ENCODE measurements at places on chromosomes 11 and 22.

DNA sequence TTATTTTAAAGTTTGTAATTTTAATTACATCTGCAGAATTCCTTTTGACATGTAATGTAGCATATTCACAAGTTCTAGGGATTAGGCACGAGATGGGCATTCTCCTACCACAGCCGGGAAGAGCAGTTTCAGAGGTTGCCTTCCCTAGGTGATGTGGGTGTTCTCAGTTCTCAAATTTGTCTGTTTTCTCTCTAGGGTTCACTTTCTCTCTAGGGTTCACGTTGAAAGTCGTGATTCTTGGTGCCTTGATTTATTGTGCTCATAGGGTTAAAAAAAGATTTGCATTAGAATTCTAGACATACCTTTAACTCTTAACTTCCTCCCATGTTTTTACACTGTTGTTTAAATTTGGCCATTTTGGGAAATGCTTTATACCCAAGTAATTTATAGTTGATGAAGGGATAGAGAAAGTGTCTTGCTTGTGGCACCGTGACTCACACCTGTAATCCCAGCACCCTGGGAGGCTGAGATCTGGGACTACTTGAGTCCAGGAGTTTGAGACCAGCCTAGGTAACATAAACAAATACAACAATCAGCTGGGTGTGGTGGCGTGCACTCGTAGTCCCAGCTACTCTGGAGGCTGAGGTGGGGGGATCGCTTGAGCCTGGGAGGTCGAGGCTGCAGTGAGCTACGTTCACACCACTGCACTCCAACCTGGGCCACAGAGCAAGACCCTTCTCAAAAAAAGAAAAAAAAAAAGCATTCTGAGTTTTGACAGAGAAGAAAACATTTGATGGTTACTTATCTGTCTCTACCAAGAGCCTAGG is 3.6 kb downstream of the MED15 start:
- DNase-seq, result no peak

DNA sequence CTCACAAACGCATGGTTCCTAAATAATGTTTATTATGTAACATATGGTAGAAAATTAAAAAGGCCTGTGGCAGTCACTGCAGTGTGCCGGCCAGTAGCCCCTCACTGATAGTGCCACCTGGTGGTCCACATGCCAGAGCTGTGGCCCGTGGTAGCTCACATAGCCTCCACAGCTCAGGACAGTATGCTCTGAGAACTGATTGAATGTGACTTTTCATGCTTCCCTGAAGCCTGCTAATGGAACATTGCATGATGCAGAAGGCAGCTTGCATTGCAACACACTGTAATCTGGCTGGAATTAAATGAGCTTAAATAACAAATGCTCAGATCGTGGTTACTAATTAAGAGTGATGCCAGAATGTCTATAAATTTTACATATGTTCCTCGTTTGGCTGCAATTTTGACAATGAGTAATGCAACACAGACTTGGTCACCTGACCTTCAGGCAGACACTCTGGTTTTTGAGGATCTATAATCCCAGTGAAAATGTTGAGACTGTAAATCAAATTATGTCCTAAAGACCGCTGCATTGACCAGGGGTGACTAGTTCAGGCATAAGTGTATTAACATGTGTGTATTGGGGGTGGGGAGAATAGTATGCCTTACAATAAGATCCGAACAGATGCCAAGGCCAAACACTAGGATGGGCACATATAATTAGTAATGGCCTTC is 566.4 kb downstream of the METTL15 start:
- no peak for DNase-seq

GRCh38 chr11:27471589-27472397 is 797 bp downstream of the LGR4 start:
- no peak for DNase-seq

- DNase-seq, result no peak
Observed at GRCh38 chr22:37420686-37421467, 6.4 kb downstream of the ELFN2 start.

- DNase-seq, result no peak
Observed at GRCh38 chr11:117600234-117600783, 196.7 kb downstream of the DSCAML1 start.

DNA sequence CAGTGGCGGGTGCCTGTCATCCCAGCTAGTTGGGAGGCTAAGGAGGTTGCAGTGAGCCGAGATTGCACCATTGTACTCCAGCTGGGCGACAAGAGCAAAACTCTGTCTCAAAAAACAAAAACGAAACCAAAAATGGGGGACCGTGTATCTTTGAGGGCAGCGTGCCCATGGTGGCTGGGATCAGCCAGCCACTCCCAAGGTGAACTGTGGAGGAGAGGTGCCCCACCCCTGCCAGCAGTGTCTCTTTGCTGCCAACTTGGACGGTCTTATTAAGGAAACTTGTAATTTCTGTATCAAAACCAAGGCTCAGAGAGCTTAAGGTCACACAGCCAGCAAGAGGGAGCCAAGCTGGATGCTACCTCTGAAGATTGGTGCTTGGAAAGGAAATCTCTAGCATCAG is 147.7 kb downstream of the CACNA1I start:
- DNase-seq, result no peak

DNA sequence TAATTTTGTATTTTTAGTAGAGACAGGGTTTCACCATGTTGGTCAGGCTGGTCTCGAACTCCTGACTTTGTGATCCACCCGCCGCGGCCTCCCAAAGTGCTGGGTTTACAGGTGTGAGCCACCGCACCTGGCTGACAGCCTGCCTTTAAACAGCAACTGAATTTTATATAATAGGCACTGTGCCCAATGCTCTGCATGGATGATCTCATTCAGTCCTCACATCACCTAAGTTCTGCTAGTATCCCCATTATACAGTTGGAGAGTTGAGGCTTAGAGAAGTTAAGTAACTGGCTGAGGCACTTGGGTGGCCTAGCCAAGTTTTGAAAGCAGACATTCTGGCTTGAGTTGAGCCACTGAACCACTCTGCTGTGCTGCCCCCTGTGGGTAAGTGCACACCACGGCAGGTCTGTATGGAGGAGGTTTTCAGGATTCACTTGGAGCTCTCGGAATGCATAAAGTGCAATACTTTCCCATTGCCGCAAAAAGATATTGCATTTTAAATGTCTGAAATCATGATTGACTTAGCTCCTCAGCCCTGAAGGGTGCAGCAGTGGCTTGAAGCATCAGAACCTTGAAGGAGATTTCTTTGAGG is 112.4 kb downstream of the LDLRAD3 start:
- no peak for DNase-seq

- no peak for DNase-seq
Observed at GRCh38 chr11:62256281-62256680, 13.7 kb upstream of the SCGB2A2 start.

- no peak for DNase-seq
Observed at GRCh38 chr11:33829430-33830141, 55.3 kb upstream of the FBXO3 start.

GRCh38 chr22:37303821-37304274 is 21.5 kb downstream of the CYTH4 start:
- DNase-seq, result no peak

- DNase-seq, result no peak
Observed at GRCh38 chr11:69944146-69944795, 125.1 kb upstream of the FGF3 start.

DNA sequence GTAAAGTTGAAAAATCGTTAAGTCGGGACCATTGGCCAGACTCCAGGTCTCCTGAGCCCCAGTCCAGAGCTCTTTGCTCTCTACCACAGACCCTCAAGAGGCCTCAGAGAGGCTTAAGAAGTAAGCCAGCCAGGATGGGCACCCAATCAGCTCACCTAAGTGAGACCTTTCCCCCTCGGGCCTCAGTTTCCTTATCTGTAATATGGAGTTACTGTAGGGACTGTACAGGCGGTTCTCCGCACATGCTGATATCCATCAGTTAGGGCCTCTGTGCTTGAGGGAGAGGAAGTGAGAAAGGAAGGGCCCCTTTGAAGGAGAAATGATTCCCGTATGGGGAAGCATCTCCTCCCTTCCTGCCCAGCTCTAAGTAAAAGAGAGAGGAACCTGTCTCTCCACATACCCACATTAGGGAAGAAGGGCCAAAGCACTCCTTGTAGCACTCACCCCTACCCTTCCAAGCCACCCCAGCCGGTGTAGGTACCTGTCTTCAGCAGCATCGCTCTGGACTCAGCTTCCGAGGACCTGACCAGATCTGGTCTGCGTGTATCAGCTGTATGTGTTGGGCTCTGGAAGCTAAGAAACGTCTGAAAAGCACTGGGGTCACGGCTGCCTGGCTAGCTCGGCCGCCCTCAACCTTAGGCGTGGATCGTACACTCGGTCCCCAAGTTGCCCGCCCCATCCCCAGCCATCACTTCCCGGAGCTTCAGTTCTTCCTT is 653 bp downstream of the NAGA start:
- no peak for DNase-seq

DNA sequence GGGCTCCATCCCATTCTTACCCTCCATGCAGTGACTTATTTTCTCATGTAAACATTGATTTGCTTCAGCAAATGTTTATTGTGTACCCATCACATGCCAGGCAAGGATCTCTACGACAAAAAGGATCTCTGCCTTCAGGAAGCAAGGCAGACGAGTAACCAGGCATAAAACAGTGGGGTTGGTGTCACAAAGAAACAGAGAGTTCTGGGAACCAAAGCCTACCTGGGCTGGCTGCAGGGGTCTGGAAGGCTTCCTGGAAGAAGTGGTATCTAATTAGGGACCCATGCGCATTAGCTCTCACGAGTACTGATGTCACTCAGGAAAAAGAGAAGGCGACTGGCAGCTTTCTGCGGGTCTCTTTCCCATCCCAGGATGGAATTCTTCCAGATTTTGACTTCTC is 44.5 kb downstream of the KIAA1671 start:
- DNase-seq, result no peak

GRCh38 chr11:80383655-80384054 is 942.8 kb upstream of the TENM4 start:
- DNase-seq, result no peak

DNA sequence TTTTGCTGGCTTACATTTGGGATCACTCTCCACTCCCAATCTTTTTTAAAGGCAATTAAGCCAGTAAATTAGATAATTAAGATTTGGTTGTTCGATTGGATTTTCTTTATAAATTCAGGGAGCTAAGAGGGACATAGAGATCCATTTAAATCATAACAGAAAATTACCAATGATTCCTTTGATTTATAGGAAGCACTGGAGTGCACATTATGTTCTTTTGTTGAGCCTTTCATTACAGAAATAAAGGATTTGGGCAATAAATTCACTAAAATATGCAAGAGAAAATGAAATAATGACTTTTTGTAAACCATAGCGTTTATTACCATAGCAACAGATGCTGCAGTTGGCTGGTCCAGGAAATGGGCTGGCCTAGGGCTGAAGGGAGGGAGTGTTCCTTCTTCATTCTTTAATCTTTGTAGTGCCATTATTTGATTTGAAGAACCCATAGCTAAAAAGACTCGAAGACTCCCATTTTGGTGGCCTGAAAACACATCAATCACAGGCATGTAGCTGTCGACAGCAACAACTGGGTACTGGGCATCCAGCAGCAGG is 73.0 kb downstream of the C2CD3 start:
- DNase-seq, result no peak

DNA sequence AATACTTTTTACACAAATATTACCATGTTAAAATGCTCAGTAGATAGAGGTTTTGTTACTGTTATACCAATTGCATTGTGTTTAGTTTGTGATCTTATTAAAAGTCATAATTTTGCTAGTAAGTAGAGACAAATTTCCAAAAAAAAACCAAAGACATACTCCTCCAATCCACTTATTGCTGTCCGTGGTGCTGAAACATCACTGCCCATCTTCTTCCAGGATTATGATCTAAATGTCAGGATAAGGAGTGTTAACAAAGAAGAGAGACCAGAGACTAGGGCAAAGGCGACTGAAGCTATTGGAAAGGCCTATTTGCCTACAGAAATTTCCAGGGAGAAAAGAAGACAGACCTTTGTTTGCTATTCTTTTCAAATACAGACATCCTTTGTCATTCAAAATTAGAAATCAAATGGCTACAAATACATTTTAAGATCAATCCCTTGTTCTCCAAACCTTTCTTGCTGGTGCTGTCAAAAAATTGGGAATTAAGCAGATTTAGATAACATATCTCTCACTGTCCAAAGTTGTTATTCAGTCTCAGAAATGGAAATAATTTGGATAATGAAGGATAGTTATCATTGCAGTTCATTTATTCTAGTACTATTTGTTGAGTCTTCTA is 199.7 kb downstream of the C11orf91 start:
- no peak for DNase-seq

GRCh38 chr11:13434247-13435205 is 28.5 kb downstream of the BTBD10 start:
- DNase-seq, result no peak

- no peak for DNase-seq
Observed at GRCh38 chr11:34836958-34837856, 79.0 kb downstream of the APIP start.

GRCh38 chr11:31303644-31304180 is 65.8 kb downstream of the DCDC1 start:
- peak; percentile 55 for DNase-seq

- no peak for DNase-seq
Observed at GRCh38 chr11:85844439-85845123, 10.6 kb upstream of the CCDC83 start.
